ENCODE measurements at places on chromosomes 7 and 10. TPM values are rescaled to one million over a fixed set of nuclear protein-coding genes. Genes with fewer than 3 reads are reported as not detected.
A peak's percentile ranks its signal among the peaks of the same experiment; 100 is the strongest.

DNA sequence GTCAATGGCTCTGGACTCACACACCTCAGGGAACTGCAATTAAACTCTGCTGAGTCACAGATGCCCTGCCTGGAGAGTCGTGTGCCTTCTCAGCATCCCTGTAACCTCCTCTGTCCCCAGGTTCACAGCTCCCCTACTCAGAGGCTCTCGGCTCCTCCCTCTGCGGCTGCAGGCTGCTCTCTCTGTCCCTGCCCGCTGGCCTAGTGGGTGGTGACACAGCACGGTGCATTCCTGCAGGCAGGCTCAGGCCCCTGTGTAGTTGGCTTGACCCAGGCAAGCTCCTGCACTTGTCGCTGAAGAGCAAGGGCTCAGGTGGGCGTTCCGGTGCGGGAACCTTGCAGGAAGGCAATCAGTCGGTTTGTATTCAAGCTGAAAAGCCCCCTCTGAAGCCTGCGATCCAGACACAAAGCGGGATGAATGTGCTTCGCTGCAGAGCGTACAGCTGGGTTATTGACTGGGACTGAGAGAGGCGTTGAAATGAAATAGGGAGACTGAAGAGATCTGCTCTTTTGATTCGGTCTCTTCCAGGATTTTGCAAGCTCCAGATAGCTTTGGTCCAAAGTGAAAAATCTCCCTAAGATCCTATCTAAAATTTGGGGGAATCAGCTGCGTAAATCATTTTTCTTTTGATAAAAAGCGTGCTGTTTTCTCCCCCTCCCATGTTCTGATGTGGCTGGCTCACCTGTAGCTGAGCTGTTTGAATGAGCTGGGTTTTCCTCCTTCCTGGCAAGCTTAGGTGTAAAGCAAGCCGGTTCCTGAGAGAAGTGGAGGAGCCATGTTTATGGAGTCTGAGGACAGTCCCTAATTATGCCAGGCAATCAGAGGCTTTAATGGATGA is 208.7 kb upstream of the PHYHIPL start:
- peak; percentile 49 for DNase-seq
- no peaks in the 10 kb centered on the region for H3K36me3 ChIP-seq
- H3K27ac ChIP-seq, result no peak overlapping the region

- no peak for DNase-seq
- H3K4me3 ChIP-seq, result no peak overlapping the region
- no peak overlapping the region for H3K27ac ChIP-seq
- no peaks in the 10 kb centered on the region for H3K27me3 ChIP-seq
- H3K36me3 ChIP-seq, result no peaks in the 10 kb centered on the region
Observed at GRCh38 chr10:5406918-5407317, 2.3 kb upstream of the TUBAL3 start.

DNA sequence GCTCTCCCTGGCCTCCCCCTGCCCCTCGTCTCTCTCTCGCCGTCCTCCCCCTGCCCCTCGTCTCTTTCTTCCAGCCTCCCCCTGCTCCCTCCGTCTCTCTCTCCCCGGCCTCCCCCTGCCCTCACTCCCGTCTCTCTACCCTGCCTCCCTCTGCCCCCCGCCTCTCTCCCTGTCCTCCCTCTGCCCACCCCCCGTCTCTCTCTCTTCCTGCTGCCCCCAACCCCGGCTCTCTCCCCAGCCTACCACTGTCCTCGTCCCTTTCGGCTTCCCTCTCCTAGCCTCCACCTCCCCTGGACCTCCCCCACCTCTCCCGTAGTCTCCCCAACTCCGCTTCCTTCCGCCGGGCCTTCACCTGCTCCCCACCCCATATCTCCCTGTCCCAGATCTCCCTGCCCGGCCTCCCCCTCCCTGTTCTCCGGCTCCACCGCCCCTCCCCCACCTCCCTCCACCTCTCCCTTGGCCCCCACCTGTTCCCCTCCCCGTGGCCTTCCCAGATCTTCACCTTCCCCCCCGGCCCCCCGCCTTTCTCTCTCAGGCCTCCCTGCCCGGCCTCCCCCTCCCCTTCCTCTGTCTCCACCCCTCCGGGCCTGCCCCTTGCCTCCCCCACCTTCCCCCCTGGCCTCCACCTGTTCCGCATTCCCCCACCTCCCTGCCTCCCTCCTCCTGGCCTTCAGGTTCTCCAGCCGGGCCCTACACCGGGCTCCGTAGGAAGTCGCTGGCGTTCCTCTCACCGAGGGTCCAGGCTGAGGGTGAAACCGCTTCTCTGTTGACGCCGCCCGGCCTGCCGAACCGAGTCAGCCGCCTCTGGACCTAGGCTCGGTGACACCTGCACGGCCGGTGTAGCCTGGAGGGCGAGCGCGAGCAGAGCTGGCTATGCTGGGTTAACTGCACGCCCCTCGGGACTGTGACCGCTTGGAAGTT is 1.2 kb downstream of the GET4 start:
- H3K4me3 ChIP-seq, result peak overlapping the region; percentile 68
- H3K27ac ChIP-seq, result peak overlapping the region; percentile 82
- H3K36me3 ChIP-seq, result peaks cover 17% of the 10 kb centered on the region

DNA sequence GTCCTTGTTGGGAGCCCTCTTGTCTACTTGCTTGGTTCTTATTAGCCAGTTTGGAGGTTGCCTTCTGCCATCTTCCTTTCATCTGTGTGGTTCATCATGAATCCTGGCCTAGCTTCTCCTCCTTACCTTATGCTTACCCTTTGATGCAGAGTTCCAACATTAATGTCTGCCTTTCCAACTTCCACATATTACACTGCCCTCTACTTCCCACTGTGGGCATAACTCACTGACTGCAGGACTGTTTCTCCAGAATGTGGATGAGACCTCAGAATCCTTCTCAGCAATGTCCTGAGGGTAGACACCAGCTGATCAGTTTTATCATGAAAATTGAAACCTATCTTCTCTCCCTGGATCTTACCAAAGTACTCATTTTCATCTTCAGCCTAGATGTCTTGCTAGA is 491.0 kb downstream of the LRMDA start:
- DNase-seq, result no peak
- no peak overlapping the region for H3K27ac ChIP-seq

GRCh38 chr7:41298409-41298808 is 404.5 kb downstream of the INHBA start:
- no peak for DNase-seq
- no peak overlapping the region for H3K27ac ChIP-seq
- H3K4me1 ChIP-seq, result no peaks in the 10 kb centered on the region
- H3K36me3 ChIP-seq, result no peaks in the 10 kb centered on the region
- H3K27me3 ChIP-seq, result no peaks in the 10 kb centered on the region

- DNase-seq, result no peak
- H3K36me3 ChIP-seq, result no peaks in the 10 kb centered on the region
- H3K4me3 ChIP-seq, result no peak overlapping the region
Observed at GRCh38 chr10:15672469-15672868, 47.3 kb downstream of the ITGA8 start.

Gene HOXA1
- 0.77 TPM for total RNA-seq

GRCh38 chr7:33251301-33251700 is 121.9 kb downstream of the BBS9 start:
- DNase-seq, result no peak
- H3K27me3 ChIP-seq, result no peaks in the 10 kb centered on the region
- H3K27ac ChIP-seq, result no peak overlapping the region
- peaks cover 5% of the 10 kb centered on the region for H3K4me1 ChIP-seq
- no peaks in the 10 kb centered on the region for H3K36me3 ChIP-seq

DNA sequence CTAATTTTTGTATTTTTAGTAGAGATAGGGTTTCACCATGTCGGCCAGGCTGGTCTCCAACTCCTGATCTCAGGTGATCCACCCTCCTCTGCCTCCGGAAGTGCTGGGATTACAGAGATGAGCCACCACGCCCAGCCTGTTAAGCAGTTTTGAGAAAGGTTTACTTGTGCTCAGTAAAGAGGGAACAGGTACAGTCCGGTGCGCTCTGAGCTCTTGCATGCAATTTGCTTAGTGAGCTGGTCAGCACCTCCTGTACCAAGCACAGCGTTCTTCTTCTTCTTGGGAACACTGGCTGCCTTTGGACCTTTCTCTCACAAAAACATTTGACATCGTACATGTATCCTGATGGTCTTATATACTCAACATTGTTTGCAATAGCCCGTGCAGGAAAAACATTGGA is 118.3 kb downstream of the AKR1D1 start:
- no peaks in the 10 kb centered on the region for H3K27me3 ChIP-seq
- H3K27ac ChIP-seq, result no peak overlapping the region
- H3K4me1 ChIP-seq, result peaks cover 21% of the 10 kb centered on the region
- no peak overlapping the region for H3K4me3 ChIP-seq
- no peak for DNase-seq
- no peaks in the 10 kb centered on the region for H3K36me3 ChIP-seq

DNA sequence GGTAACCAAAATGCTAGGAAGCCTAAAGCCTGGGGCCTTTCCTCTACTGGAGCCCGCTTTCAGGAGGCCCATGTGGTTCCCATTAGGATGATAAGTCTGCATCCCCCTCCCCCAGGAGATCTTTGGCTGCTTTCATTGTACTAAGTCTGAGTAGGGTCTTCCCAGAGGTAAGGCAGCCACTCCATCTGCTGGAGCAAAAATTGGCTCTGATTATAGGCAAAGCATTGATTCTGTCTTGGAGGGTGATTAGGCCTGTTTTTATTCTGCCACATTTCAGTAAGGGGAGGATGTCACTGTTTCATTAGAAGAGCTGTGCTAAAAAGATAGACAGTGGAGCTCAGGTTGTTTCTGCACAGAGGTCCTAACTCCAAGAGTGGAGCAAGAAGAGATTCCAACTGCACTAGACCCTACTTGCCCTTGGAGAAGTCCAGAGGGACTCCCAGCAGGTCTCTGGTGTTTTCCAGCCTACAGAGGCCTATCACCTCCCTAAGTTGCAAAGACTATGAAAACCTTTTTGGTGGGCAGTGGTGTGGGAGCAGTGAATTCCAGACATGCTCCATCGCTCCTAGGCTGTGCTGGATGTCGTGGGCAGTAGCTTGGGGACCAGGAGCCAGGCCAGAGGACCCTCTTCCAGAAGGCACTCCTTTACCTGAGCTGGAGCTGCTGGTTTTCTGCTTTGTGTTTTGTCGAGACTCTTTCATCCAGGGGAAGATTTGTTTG is 7.1 kb upstream of the HOXA2 start:
- H3K4me1 ChIP-seq, result peaks cover 47% of the 10 kb centered on the region
- peak overlapping the region; percentile 94 for H3K27ac ChIP-seq
- no peak for DNase-seq
- peaks cover 28% of the 10 kb centered on the region for H3K27me3 ChIP-seq
- H3K4me3 ChIP-seq, result no peak overlapping the region

Gene ELFN1
- total RNA-seq, result 1.4 TPM

Data from lower lobe of right lung (tissue), 2 donors.